ENCODE measurements at places on chromosomes 7 and 10.

GRCh38 chr10:69458430-69459100, 7.3 kb downstream of the TSPAN15 start:
- no peak for DNase-seq

GRCh38 chr7:44087911-44088838, 5.8 kb upstream of the POLM start:
- DNase-seq = no peak

GRCh38 chr10:100887761-100888296, 24.9 kb upstream of the SLF2 start:
- DNase-seq = no peak

DNA sequence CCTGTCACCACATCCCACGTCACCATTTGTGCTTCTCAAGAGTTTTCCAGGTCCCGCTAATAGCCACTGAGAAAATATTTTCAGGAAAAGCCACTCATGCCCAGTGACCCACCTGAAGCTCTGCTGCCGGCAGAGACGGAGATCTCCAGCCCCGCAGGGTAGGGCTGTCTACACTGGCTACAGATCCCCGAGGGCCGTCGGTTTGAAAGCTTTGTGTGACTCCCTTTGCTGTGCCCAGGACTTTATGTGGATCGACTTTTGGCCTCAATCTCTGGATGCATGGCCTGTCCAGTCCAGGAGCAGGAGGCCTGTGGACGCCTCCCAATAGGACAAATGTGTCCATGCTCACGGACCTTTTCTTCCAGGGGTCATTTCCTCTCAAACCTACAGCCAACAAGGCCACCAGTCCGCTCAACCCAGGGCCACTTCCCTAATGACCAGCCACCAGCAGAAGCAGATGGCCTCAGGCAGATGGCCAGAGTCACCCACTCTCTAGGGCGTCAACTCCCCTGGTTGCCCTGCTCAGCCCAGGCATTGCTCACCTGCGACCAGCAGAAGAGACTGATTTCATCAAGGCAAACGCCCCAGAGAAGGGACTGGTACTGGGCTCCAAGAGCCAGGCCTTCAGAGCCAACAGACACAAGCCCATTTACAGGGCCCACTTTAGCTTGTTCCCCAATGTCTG, 76.4 kb downstream of the OAT start:
- no peak for DNase-seq

DNA sequence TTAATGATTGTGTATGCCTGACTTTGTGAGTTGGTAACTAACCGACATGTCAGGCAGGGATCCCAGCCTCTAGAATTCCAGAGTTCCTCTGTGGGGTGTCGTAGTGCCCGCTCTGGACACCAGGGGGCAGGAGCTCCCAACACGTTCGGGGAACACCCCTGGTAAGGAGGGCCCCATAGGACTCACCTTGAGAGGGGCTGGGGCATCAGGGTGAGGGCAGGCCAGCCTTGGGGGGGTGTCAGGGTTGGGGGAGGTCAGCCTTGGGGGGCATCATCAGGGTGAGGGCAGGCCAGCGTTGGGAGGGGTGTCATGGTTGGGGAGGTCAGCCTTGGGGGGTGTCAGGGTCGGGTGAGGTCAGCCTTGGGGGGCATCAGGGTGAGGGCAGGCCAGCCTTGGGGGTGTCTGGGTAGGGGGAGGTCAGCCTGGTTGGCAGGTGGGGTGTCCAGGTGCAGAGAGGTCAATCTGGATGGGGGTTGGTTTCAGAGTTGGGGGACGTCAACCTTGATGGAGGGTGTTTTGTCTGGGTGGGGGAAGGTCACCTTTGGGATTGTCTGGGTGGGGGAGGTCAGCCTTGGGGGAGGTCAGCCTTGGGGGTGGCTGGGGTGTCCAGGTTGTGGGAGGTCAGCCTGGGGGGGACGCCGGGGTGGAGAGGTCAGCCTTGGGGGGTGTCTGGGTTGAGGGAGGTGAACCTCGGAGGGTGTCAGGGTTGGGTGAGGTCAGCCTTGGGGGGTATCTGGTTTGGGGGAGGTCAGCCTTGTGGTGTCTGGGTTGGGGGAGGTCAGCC, 45.6 kb upstream of the SUN1 start:
- peak; percentile 38 for DNase-seq

- DNase-seq = peak; percentile 76
These were observed 23.6 kb downstream of the GNA12 start for GRCh38 chr7:2820508-2820934.

DNA sequence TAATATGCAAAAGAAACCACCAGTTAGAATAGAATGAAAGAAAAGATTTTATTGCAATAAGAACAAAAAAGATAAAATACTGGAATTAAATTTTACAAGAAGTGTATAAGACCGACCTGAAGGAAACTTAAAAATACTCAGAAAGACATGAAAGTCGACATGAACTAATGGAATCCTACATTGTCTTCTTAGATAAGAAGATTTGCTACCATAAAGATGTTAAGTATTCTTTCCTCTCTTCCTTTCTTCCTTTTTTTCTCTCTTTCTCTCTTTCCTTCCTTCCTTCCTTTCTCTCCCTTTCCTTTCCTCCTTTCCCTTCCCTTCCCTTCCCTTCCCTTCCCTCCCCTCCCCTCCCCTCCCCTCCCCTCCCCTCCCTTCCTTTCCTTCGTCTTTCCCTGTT, 6.5 kb downstream of the TAS2R60 start:
- no peak for DNase-seq

DNA sequence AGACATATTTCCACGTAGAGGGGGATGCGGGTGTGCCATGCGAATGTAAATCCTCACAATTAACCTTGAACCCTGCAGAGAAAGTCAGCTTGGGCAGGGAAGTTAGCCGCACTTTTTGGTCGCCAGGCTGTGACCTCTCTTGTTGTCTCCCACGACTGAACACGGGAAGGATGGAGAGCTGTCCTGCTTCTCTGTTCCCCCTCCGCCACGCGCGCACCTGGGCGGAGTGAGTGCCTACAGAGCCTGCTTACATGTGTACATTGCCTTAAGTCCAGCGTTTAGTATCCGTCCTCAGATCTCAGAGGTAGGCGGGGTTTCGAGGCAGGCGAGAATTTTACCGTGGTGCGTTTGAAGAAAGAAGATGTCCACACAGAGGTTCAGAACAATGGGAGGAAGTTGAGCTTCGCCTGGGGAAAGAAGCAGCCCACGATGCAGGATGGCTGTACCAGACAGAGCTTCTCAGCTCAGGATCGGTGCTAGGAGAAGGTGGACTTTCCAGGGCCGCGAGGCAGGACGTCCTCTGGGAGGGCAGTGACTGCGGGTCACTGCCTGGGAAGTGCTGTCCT, 482 bp upstream of the ERCC6 start:
- DNase-seq = peak; percentile 30

GRCh38 chr10:59995862-59996261, 89.5 kb upstream of the CCDC6 start:
- DNase-seq = peak; percentile 17

- DNase-seq = no peak
These were observed 114.7 kb downstream of the EBF3 start for GRCh38 chr10:129849452-129849750.

Measured in right lung (tissue), 10 donors.